ENCODE measurements at places on chromosomes 13 and 19.
A peak's percentile ranks its signal among the peaks of the same experiment; 100 is the strongest.

GRCh38 chr13:79803989-79804388, 323.0 kb downstream of the NDFIP2 start:
- DNase-seq: no peak

DNA sequence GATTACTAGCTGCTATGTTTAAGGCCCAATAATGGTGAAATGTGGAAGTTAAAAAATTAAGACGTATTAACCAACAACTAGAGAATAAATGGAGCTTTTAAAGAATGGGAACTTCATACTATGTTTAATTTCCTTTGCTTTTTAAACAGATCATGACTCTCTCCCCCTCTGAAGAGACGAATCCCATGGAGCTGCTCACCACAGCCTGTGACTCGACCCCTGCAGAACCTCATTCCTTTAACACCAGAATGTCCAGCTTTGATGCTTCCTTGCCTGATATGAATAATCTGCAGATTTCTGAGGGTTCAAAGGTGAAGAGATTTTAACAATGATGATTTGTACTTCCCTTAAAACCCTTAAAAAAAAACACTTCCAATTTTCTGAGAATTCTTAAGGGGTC, 53.0 kb downstream of the ZAR1L start:
- DNase-seq: no peak

DNA sequence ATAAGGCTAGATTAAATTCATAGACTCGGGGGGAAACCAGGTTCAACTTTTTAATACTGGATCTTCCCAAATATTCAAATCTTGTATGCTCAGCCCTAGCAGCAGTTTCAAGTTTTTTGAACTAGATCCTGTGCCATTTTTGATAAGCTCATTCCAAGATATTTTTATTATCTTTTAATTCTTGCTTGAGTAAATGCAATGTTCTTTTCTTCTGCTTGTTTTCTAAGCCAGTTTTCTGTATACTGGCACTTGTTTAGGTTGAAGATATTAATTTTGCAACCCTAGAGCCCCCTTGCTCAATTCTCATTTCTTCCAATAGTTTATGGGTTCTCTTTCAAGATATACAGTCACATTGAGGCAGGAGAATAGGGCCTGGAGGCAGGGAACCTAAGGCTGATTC, 13.1 kb upstream of the PNMA8C start:
- DNase-seq: no peak

- DNase-seq: no peak
Measured at GRCh38 chr13:23790577-23791170, 98.5 kb downstream of the MIPEP start.

GRCh38 chr13:105914291-105915036, 621.0 kb downstream of the EFNB2 start:
- DNase-seq: no peak

- DNase-seq: no peak
Measured at GRCh38 chr13:39102981-39103490, 64.8 kb downstream of the NHLRC3 start.

DNA sequence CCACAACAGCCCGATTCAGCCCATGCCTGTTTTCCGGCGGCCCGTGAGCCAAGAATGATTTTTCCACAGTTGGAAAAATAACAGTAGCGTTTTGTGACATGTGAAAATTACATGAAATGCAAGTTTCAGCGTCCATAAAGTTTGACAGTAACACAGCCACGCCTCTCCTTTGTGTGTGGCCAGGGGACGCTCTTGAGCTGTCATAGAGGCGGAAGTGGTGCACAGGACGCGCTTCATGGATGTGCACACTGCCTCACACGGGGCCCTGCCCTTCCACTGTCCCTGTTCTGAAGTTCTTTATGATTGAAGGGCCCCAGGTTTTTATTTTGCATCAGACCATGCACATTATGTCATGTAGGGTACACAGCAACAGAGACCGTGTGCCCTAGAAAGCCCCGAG, 12.4 kb upstream of the ELAVL1 start:
- DNase-seq: peak; percentile 12

DNA sequence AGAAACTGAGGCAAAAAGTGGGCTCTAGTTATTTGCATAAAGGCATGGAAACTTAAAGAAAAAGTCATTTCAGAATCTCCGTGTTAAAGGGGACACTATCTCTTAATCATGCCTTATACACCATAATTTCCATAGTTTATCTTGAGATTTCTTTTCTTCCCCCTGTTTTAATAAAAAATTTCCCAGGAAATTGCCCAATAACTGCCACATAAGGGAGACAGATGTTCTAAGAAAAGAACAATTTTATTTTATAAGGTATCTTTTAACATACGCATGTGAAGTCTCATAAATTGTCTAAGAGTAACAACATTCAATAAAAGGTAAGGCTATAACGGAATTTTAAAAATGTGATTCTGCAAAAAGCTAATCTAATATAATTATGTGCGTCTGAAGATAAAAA, 371.3 kb downstream of the IRS2 start:
- no peak for DNase-seq

- DNase-seq: no peak
Measured at GRCh38 chr19:53328967-53329366, 4.6 kb upstream of the ZNF845 start.

GRCh38 chr19:28999724-29000433, 213.1 kb downstream of the UQCRFS1 start:
- no peak for DNase-seq

DNA sequence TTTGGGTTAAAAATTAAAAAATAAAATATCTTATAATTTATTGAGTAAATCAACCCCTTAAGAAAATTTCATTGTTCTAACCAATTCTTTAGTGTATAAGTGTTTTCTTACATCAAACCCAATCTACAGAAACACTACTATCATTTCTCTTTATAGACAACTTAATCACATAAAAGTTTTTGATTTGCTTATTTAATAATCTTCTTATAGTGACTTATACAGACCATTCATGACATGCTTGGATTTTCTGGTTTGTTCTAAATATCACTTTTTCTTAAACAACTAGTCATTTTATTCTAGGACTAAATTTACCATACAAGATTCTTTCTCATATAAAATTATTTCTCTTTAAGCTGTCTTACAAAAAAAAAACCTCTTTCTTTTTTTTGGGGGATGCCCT, 27.3 kb upstream of the ZSCAN5A start:
- DNase-seq: no peak

DNA sequence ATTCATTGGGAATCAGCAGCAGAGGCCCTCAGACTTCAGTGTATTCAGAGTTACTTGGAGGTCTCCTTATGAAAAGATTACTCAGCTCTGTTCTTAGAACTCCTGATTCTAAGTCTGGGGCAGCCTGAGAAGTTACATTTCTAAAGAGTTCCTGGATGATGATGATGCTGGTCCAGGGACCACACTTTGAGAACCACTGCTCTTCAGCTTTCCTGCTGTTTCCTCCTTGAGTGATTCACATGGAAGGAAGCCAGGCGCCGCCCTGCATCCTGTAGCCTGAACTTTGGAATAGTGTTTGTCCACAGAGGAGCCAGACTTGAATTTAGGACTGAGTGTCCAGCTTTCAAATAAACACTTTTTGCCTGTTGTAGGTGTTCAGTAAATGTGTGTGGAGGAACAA, 2.9 kb downstream of the CEBPG start:
- DNase-seq: no peak

- DNase-seq: peak; percentile 44
Measured at GRCh38 chr19:6767081-6767356, 216 bp downstream of the SH2D3A start.

DNA sequence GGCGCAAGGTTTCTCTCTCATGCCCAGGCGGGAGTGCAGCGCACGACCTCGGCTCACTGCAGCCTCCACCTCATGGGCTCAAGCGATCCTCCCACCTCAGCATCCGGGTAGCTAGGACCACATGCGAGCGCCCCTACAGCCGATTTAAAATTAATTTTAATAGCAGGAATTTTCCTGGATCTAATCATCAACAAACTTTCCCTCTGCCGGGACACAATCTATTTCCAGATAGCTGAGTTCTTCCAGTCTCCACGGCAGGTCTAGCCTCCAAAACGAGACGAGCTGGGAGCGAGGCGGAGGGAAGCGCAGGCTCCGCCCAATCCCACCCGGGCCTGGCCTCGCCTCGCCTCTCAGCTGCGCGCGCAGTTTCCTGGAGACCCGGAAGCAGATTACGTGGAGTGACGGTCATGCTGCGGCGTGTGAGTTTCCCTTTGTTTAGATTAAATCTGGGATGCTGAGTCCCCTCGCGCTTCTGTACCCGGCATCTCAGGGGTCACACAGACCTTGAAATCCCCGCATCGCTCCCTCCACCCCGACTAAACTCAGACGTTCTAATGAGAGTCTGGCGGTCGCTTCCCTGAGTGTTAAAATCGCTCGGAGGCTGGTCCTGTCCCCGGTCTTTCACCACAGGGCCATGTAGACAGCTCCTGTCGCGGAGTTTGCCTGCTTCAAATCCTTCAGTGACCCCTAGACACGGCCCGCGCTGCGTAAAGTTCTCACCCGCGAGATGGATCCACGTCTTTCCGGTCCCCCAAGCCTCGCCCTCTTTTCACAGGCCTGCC, at the start of gene ZNF880:
Gene ZNF880 (plus strand): TSS at position 365 of the 782 bp plus-strand sequence. CDS start 43 bp downstream, at position 408.
- peak; percentile 90 for DNase-seq

GRCh38 chr13:98232456-98232855, 55.4 kb upstream of the RNF113B start:
- DNase-seq: no peak

DNA sequence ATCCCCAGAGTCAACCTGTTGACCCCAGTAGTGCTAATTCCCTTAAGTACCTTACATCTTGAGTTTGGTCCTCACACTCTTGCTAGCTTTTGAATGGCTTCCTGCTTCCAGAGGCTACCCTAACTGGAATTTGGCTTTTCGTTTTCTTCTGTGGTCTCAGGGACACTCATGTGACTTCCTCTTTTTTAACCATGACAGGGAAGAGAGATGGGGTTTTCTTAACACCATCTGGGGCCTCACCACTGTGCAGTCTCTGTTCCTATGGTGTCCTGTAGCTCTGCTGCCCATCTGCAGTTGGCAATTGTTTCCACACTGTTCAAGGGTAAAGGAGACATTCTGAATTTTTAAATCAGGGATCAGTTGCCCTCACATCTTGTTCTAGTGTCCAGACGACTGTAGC, 66.7 kb downstream of the SLC10A2 start:
- no peak for DNase-seq

GRCh38 chr13:97082461-97083207, 88.4 kb upstream of the OXGR1 start:
- DNase-seq: no peak

DNA sequence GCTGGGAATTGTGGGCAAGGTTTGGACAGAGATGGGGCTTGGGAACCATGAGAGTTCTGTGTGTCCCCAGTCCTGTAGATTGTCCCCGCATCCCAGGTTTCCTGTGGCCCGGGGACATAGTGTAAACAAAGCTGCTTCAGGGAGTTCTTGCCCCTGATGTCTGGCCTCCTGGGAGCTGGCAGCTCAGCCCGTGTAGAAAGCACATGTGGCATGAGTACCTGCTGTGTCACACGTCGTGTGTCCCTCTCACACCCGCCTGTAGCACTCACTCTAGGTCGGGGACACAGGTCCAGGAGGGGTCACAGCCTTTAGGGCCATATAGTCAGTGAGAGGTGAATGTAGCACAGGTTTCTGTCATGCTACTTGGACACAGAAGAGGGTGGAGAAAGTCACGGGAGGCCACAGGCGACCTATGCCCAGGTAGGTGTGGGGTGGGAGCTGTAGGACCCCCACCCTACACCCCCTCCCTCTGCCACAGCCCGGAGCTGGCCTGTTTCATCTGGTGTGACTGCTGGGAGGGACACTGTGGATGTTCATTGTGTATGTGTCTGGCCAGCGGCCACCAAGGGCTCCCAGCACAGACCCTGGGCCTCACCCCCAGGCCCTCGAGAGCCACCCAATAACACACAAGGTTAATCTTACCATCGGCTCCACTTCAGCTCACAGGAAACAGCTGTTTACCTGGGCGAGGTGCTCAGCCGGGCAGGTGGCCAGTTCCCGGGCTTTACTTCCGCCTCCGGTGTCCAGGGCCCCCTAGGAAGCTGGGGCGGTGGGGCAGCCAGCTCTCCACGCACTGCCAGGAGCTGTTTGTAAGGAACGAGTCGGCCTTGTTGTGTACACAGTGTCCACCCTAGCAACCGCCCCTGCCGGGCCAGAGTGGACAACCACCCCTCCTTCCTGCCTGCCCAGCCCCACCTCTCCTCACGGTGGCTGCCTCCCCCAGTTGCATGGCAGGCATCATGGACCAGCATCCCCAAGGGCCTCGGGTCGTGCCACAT, 49.7 kb downstream of the COMP start:
- no peak for DNase-seq
